RWPE1 (cell line): ENCODE measurements at places on chromosomes 16 and 17.

DNA sequence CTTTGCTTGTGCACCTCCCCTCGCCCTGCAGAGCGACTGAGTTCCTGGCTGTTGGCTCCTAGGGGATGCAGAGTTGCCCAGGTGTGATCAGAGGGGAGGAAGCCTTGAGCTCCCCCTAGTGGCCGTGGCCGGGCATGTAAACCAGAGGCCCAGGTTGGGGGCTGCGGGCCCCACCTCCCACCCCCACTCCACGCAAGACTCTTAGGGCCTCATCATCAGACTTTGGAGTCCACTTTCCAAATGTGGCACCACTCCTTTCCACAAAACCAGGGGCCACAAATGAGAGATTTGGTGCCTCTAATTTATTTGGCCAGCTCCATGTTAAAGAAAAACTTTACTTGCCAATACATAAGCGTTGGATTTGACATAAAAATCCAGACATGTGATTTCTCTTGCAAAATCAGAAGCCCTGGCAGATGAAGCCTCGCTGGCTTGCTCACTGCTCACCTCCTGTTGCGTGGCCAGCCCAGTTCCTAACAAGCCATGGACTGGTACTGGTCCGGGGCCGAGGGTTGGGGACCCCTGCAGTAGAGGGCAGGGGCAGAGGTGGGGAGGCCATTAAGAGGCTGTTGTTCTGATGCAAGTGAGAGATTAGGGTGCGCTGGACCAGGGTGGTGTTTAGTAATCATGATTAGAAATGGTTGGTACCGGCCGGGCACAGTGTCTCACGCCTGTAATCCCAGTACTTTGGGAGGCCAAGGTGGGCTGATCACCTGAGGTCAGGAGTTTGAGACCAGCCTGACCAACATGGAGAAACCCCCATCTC, 28.7 kb upstream of the GAS7 start:
- peak; percentile 68 for DNase-seq

DNA sequence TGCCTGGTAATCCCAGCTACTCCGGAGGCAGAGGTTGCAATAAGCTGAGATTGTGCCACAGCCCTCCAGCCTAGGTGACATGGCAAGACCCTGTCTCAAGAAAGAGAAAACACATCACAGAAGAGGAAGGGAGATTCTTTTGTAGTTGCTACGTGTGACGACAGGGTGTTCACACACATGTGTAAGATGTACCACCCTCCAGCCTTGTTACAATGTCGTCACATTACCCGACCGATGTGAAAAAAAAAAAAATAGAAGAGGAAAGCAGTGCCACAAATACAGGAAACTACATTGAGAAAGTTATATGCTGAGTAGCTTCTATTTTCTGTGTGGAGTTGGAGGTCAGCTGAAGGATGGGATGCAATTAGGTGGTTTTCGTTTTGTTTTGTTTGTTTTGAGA, 56.0 kb downstream of the CLUH start:
- no peak for DNase-seq

- DNase-seq = peak; percentile 82
These were observed 14.1 kb downstream of the CYGB start for GRCh38 chr17:76523084-76524037.

- DNase-seq = no peak
These were observed 4.8 kb upstream of the MEAK7 start for GRCh38 chr16:84509032-84509950.

GRCh38 chr16:85888405-85889331, 10.3 kb upstream of the IRF8 start:
- DNase-seq = peak; percentile 55

DNA sequence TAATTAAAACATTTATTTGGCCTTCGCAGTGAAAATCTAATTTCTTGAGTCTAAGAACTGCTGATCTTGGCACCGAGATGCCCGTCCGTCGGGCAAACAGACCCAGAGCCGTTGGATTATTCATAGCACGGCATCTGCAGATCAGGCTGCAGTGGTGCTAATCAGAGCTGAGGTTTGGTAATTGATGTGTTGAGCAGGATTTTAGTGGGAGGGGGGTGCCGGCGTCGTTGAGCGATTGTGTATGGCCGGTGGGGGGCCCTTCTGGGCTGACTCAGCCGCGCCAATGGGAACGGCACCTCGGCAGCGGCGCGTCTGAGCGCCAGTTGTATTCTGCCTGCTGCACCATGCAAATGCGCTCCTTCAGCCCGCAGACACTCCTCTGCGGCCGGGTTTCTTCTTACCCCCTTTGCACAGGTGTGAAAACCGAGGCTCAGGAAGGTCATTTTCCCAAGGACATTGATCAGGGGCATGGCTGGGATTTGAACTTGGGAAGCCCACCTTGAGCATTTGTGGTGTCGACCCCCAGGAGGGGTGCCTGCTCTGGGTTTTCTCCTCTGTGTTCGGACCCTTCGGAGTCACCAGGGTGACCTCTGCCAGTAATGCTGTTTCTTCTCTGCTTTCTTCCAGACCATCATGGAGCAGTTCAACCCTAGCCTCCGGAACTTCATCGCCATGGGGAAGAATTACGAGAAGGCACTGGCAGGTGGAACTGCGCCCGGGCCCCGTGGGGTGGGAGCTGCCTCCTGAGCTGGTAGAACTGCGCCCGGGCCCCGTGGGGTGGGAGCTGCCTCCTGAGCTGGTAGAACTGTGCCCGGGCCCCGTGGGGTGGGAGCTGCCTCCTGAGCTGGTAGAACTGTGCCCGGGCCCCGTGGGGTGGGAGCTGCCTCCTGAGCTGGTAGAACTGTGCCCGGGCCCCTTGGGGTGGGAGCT, 18.4 kb downstream of the BAIAP2 start:
- DNase-seq = no peak

- DNase-seq = no peak
These were observed 3.1 kb upstream of the CDH3 start for GRCh38 chr16:68642047-68642435.

DNA sequence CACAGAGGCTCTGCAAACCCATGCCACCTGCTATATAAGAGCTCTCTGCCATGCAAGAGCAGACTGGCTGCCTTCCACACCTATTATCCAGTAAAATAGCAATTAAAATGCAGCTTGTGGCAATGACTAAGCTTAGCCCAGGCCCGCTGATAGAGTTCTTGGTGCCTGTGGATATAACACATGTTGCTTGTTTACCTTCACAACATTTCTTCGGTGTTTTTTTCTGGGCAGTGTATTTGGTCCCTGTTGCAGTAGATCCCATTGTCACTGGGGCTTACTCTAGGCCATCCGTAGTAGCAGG, 63.5 kb downstream of the SPECC1 start:
- DNase-seq = no peak

DNA sequence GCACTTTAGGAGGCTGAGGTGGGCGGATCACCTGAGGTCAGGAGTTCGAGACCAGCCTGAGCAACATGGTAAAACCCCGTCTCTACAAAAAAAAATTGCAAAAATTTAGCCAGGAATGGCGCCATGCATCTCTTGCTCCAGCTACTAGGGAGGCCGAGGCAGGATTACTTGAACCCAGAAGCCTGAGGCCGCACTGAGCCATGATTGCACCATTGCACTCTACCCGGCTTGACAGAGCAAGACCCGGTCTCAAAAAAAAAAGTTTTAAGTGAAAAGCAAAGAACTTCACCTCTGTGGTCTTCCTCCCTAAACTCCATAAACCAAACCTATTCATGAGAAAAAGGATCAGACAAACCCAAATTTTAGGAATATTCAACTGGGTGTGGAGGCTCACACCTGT, 7.0 kb downstream of the CD2BP2 start:
- no peak for DNase-seq

- DNase-seq = no peak
These were observed 4.3 kb downstream of the POLG2 start for GRCh38 chr17:64492481-64493109.

GRCh38 chr17:60127068-60128064, 22.4 kb upstream of the CA4 start:
- DNase-seq = no peak

GRCh38 chr17:59839651-59840328, 53.0 kb downstream of the TUBD1 start:
- no peak for DNase-seq

- DNase-seq = peak; percentile 30
These were observed 1.5 kb downstream of the GAA start for GRCh38 chr17:80102664-80103448.

- DNase-seq = no peak
These were observed 89.5 kb downstream of the MARF1 start for GRCh38 chr16:15553313-15554088.

DNA sequence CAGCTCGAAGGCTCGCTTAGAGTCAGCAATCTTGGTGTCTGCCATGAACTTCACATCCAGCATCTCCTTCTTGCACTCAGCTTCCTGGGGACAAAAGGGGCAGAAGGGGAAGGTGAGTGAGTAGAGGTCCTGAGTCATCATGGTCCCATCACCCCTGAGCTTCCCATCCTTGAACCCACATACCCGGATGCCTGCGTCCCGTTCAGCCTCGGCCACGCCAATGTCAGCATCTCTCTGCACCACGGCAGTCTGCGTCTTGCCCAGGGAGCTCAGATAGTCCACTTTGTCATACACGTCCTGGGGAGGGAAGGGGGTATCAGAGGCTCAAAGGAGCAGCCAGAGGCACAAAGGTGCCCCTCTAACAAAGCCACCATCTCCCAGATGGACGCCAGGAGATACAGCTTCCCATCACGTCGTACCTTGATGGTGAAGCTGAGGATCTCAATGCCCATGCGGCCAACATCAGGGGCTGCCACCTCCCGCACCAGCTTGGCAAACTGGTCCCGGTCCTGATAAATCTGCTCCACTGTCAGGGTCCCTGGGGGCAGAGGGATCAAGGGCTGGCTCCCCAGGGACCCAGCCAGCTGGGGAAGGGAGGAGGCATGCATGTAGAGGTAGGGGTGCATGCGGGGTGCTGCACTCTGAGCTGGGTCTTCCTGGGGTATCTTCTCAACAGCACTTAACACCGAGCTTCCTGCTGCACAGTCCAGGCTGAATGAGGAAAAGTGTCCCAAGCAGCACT, 15.2 kb downstream of the FLOT2 start:
- DNase-seq = no peak

GRCh38 chr17:949623-950303, 29.8 kb downstream of the NXN start:
- no peak for DNase-seq

- no peak for DNase-seq
These were observed 461 bp downstream of the LRRC46 start for GRCh38 chr17:47831934-47832327.

GRCh38 chr17:36934692-36935630, 2.3 kb upstream of the LHX1 start:
- no peak for DNase-seq
